ENCODE measurements at places on chromosomes 6 and 20.
A peak's percentile ranks its signal among the peaks of the same experiment; 100 is the strongest.

- DNase-seq, result peak; percentile 36
Measured at GRCh38 chr6:4610256-4610655, 165.9 kb upstream of the CDYL start.

- no peak for DNase-seq
Measured at GRCh38 chr6:44603044-44603686, 215.7 kb downstream of the CDC5L start.

DNA sequence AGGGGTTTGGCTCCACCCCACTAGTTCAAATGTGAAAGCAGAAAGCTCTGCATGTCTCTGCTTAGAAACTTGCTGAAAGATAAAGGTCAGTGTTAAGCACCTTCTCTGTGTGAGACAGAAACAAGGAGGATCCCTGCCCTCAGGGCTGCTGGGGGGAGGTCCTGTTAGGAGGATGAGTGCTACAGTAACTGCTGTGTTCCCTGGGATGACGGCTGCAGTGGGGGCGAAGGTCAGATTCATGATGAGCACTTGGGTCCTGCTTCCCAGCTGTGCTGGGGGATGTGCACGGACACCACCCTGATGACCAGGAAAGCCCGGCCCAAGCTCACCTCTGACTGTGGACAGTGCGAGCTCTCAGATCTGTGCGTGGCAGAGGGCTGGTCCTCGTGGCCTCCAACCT lies 252.6 kb downstream of the DLL1 start:
- DNase-seq, result no peak

GRCh38 chr6:5028921-5029320 lies 25.1 kb upstream of the RPP40 start:
- no peak for DNase-seq

DNA sequence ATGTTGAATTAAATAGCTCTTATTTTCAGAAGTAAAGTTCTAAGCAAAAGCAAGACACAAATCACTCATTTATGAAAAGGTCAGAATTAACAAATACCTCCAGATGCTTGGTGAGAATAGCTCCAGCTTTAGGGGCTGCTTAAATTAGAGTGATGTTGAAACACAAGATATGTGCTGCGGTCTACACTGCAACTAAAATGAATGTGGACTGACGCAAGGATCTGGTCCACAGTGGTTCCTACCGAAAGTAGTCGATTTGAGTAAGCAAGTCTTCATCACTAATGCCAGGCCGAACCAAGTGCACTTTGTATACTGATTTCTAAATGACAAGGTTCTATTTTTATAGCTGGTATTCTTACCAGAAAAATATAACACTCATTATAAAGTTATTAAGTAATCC lies 96.3 kb downstream of the PRDM1 start:
- no peak for DNase-seq

DNA sequence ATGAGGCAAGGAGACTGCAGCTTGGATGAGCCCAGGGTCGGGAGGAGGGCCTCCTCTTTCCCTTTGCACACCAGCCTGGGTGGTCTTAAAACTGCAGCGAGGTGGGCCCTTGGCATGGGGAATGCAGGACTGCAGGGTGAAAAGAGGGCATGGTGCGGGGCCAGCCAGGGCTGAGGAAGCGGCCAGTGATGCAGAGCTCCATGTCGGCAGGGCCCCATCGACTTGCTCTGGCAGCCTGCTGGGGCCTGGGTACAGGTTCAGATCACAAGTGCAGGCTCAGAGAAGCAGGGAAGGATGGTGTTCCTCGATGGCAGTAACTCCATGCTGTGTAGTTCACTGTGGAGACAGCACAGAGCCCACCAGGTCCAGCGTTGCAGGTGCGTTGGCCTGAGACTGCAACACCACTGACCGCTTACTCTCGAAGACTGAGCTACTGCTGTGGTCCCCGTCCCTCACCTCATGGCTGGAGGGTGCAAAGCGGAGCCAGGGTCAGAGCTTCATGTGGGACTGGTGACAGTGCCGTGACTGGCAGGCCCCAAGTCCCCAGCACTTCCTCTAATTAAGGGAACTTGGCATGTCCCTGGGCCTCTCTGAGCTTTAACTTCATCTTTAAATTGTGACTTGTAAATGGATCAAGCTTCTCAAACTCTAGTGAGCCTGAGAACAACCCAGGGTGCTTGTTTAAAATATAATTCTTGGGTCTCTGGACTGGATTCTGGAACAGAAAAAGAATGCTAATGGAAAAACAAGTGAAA lies 223.2 kb downstream of the SYNDIG1 start:
- no peak for DNase-seq

- DNase-seq, result no peak
Measured at GRCh38 chr6:168212362-168212761, 107.2 kb downstream of the DACT2 start.

- DNase-seq, result no peak
Measured at GRCh38 chr6:131966443-131966842, 15.3 kb upstream of the CCN2 start.

GRCh38 chr6:35426074-35426473 lies 26.1 kb upstream of the FANCE start:
- no peak for DNase-seq

DNA sequence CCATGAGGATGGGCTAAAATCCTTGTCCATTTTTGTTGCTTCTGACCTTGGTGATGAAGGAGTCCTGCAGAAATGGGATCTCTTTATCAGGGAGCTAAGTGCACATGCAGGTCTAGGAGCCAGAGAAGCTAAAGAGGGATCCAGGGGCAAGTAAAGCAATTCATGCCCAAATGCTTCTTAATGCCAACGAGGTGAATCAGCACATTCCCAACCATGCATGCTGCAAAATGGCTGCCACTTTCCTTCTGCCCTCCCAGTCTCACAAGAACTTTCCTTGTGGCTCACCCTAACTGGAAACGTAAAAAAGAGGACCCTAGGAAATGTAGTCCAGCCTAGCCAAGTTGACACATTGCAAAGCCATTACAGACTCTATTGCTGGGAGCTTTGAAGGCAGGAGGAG lies 298.4 kb downstream of the MAFB start:
- no peak for DNase-seq

DNA sequence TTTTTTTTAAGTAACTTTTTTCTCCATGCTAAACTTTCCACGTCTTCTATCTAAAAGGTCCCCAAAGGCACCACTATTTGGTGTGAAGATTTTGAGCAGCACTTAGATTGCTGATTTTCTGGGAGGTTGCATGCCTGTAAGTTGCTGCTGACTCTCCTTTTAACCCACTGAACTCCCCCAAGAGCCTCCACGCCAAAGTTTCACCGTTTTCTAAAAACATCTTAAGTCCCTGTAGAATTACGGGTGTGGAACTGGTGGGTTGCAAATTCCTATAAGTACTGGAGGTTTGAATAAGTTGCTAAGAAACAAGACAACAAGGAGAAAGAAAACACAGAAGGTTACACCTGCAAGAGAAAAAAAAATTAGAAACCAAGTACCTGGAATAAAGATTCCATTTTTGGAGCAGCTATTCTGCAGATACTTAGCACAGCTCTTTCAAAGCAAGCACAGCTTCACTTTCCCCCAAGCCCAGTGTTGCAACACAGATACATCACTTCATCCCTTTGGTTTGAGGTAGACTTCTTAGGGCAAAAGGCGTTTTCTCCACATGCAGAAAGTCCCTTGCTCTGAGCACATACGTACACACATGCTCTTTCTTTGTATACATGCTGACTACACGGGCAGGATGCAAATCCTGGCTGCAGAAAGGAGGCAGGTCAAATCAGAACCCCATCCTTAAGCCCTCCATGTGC lies 5.0 kb downstream of the JAG1 start:
- no peak for DNase-seq

GRCh38 chr6:167564416-167565250 lies 239.7 kb downstream of the TTLL2 start:
- no peak for DNase-seq

DNA sequence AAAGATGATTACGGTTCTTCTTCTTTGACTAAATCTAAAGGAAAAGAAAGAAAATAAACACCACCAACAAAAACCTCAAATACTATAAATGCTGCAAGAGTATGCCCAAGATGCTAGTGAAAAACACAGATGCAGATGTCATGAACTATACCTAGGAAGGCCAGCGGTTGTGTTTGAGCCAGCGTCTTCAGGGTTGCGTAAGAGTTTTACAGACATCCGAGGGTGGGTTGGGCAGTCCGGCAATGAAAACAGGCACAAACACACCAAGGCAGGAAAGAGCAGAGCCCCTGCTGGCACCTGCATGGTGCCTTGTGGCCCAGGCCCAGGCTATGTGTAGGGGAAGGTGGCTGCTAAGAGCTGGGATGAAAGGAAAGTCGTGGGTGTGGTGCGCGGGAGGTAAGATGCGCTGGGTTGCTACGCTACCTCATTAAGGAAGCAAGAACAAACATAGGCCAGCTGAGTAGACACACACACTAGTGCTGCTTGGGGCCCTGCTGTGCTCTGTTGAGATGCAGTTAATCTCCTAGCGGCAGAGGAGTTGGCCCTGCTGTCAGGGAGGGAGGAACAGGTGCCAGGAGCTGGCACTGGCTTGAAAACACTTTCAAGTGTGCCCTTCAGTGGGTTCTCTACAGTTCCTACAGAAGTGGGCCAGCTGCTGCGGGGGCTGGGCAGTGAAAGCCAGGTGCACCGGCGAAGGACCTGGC lies 170.2 kb upstream of the PLN start:
- no peak for DNase-seq

- peak; percentile 81 for DNase-seq
Measured at GRCh38 chr20:54207743-54208547, at the start of gene PFDN4. TSS of gene PFDN4 (plus strand) at chr20:54208087. CDS start at chr20:54208101, 14 bp downstream.

All from globus pallidus (tissue), 1 donor.